ENCODE measurements at places on chromosomes 2 and 18.

DNA sequence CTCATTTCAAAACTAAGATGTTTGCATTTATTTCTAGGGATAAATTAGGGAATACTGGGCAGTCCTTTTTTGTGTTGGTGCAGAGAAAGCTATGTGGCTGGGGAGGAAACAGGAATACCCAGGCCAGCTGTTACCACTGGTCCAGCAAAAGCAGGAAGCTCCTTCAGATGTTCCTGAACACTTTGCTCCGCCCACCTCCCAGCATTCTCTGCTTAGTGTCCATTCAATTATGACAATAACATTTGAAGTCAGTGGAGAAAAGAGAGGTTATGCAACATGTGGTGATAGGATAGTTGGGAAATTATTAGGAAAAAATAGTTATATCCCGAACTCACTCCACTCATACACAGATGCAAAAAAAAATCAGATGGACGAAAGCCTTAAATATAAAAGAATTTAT lies 22.1 kb upstream of the ARPC2 start:
- H3K4me3 ChIP-seq = no peak overlapping the region
- no peaks in the 10 kb centered on the region for H3K36me3 ChIP-seq
- H3K4me1 ChIP-seq = no peaks in the 10 kb centered on the region
- DNase-seq = no peak

DNA sequence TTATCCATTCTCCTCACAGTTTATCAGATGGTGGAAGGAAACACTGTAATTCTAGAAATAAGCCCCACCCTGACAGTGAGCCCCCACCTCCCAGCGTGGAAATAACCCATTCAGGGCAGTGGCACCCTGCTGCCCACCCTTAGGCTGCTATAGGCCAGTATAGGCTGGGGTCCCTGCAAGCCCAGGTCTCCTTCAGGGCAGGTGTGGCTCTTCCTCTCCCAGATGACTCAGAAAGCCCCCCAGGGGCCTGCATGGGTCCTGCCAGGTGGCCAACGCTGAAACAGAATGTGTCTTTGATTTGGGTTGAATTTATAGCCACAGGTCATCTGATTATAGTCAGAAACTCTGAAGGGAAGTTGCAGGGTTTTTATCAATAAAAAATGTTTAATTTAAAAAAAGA lies 136.4 kb downstream of the SH3RF3 start:
- no peaks in the 10 kb centered on the region for H3K4me1 ChIP-seq
- H3K27ac ChIP-seq = no peak overlapping the region
- no peaks in the 10 kb centered on the region for H3K36me3 ChIP-seq
- H3K4me3 ChIP-seq = no peak overlapping the region
- no peaks in the 10 kb centered on the region for H3K27me3 ChIP-seq

GRCh38 chr2:158009399-158009798 lies 92.3 kb upstream of the UPP2 start:
- no peak overlapping the region for H3K4me3 ChIP-seq
- DNase-seq = no peak
- no peaks in the 10 kb centered on the region for H3K27me3 ChIP-seq

DNA sequence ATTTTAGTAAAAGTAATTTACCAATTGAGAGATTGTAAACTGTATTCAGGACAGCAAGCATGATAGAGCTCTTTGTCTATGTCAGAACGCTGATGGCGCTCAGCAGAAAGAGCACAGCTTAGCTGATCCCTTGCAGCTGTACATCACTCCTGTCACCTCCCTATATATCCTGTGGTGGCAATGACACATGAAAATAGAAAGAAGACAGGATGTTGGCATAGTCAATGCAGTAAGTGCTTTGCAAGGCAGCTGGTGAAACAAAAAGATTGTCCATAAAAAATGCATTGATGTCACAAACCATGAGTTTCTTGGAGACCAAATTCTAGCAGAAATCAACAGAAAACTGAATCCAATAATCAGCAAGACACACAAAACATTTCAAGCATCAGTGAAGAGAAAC lies 221.5 kb downstream of the RIT2 start:
- H3K27ac ChIP-seq = no peak overlapping the region
- no peaks in the 10 kb centered on the region for H3K4me1 ChIP-seq
- H3K36me3 ChIP-seq = no peaks in the 10 kb centered on the region
- H3K27me3 ChIP-seq = no peaks in the 10 kb centered on the region
- no peak for DNase-seq
- H3K4me3 ChIP-seq = no peak overlapping the region

GRCh38 chr2:152588998-152589397 lies 128.3 kb downstream of the PRPF40A start:
- H3K36me3 ChIP-seq = no peaks in the 10 kb centered on the region
- H3K27ac ChIP-seq = no peak overlapping the region
- H3K27me3 ChIP-seq = no peaks in the 10 kb centered on the region
- no peak overlapping the region for H3K4me3 ChIP-seq

DNA sequence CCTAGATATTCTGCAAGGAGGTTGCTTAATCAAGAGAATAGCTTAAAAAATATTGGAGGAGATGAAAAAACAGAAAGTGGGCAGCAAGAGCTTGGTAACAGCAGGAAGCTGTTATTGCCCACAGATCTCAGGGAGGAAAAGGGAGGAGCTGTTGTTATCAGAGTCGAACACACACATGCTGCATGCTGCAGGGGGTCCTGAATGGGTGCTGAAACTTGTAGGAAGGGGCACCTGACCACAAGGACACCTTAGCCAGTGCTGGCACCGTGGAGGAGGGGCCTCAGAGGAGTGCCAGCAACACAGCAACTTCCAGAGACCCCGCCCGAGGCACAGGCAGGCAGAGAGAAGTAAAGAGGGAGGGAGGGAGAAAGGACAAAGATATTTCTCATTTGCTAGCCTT lies 332.9 kb downstream of the SOCS6 start:
- H3K36me3 ChIP-seq = no peaks in the 10 kb centered on the region
- H3K27me3 ChIP-seq = no peaks in the 10 kb centered on the region
- H3K4me1 ChIP-seq = no peaks in the 10 kb centered on the region
- H3K4me3 ChIP-seq = no peak overlapping the region

GRCh38 chr2:39202639-39203369 lies 41.0 kb downstream of the CDKL4 start:
- H3K4me3 ChIP-seq = no peak overlapping the region
- no peak overlapping the region for H3K27ac ChIP-seq
- no peaks in the 10 kb centered on the region for H3K4me1 ChIP-seq
- no peaks in the 10 kb centered on the region for H3K27me3 ChIP-seq
- no peak for DNase-seq
- no peaks in the 10 kb centered on the region for H3K36me3 ChIP-seq

DNA sequence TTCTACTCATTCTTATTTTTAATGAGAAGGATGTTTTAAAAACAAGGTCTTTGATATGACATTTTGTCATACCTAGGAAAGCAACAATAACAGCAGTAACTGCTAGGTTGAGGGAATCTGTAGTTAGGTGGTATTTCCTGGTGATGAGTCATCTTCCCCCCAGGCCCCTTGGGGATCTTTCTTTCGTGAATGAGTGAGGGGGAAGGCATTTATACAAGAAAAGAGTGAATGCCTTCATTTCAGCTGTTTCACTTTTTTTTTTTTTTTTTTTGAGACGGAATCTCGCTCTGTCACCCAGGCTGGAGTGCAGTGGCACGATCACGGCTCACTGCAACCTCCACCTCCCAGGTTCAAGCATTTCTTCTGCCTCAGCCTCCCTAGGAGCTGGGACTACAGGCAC lies 108.6 kb downstream of the MAP4K4 start:
- no peak overlapping the region for H3K4me3 ChIP-seq
- H3K4me1 ChIP-seq = peaks cover 5% of the 10 kb centered on the region
- peak overlapping the region; percentile 56 for H3K27ac ChIP-seq
- H3K27me3 ChIP-seq = no peaks in the 10 kb centered on the region
- DNase-seq = no peak

- H3K4me3 ChIP-seq = no peak overlapping the region
- H3K27me3 ChIP-seq = no peaks in the 10 kb centered on the region
- no peaks in the 10 kb centered on the region for H3K36me3 ChIP-seq
- peaks cover 7% of the 10 kb centered on the region for H3K4me1 ChIP-seq
These were observed 34.2 kb downstream of the MYO7B start for GRCh38 chr2:127569666-127570065.

GRCh38 chr2:43082903-43083677 lies 143.3 kb downstream of the ZFP36L2 start:
- peak overlapping the region; percentile 93 for H3K27ac ChIP-seq
- H3K36me3 ChIP-seq = no peaks in the 10 kb centered on the region
- no peak overlapping the region for H3K4me3 ChIP-seq
- DNase-seq = peak; percentile 56
- H3K4me1 ChIP-seq = peaks cover 26% of the 10 kb centered on the region

DNA sequence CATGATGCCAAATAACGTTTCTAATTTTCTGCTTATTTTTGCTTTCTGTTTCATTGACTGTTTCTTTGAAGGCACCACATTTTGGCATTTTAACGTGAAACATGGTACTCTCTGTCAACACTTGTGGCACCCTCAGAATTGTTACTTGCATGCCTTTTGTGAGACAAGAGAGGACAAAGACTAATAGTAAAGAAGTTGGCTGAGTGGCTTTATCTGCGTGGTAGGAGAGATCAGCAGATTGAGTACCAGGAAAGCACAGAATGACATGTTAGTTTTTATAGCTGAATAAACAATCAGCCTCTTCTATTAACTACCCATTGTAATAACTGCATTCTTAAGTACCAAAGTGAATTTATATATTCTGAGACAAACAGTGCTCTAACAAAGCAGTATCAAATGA lies 8.6 kb downstream of the ZNF638 start:
- DNase-seq = no peak
- no peaks in the 10 kb centered on the region for H3K36me3 ChIP-seq
- no peak overlapping the region for H3K4me3 ChIP-seq
- H3K27ac ChIP-seq = no peak overlapping the region

DNA sequence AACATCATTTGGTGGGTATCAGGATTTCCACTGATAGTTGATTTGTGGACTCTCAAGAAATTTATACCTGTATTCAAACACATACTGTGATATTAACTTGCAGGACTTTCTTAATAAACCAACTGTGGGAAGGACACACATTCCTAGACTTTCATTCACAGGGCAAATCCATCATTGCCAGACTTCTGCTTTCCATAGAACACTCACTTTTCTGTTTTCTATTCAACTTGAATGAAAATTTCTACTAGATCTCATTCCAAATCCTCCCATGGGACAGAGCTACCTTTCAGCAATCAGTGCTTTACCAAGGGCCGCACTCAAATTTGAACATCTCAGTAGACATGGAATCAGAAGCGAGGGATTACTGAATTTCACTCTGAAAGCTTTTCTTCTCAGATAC lies 612.5 kb downstream of the IRS1 start:
- no peaks in the 10 kb centered on the region for H3K27me3 ChIP-seq
- DNase-seq = no peak
- peaks cover 19% of the 10 kb centered on the region for H3K4me1 ChIP-seq
- no peak overlapping the region for H3K4me3 ChIP-seq

DNA sequence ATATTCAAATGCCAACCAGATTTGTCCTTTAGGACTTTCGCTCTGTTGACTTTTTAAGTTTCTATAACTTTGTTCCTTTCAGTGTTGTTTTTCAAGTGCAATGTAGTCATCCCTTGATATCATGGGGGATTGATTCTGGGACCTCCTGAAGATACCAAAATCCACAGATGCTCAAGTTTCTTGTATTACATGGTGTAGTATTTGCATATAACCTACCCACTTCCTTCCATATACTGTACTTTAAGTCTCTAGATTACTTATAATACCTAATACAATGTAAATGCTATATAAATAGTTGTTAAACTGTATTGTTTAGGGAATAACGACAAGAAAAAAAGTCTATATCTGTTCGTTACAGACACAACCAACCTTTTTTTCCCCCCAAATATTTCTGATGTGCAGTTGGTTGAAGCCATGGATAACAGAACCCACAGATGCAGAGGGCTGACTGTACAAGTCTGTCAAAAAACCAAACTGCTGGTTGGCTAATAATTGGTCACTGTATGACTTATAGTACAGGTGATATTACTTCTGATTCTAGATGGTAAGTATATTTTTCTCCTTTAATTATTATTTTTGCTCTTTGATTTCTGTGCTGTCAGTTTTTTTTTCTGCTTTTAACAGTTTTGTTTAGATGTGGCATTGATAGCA lies 201.7 kb upstream of the STON1 start:
- H3K27me3 ChIP-seq = no peaks in the 10 kb centered on the region
- H3K4me3 ChIP-seq = no peak overlapping the region
- no peak for DNase-seq
- no peak overlapping the region for H3K27ac ChIP-seq
- H3K4me1 ChIP-seq = no peaks in the 10 kb centered on the region

- no peak overlapping the region for H3K4me3 ChIP-seq
- no peaks in the 10 kb centered on the region for H3K27me3 ChIP-seq
- no peak for DNase-seq
- peaks cover 8% of the 10 kb centered on the region for H3K4me1 ChIP-seq
- no peak overlapping the region for H3K27ac ChIP-seq
- H3K36me3 ChIP-seq = no peaks in the 10 kb centered on the region
These were observed 4.7 kb downstream of the EEF1B2 start for GRCh38 chr2:206164261-206164862.

GRCh38 chr2:108916796-108917421 lies 72.1 kb downstream of the EDAR start:
- no peak overlapping the region for H3K27ac ChIP-seq
- no peaks in the 10 kb centered on the region for H3K4me1 ChIP-seq
- no peaks in the 10 kb centered on the region for H3K27me3 ChIP-seq
- H3K4me3 ChIP-seq = no peak overlapping the region
- DNase-seq = no peak

DNA sequence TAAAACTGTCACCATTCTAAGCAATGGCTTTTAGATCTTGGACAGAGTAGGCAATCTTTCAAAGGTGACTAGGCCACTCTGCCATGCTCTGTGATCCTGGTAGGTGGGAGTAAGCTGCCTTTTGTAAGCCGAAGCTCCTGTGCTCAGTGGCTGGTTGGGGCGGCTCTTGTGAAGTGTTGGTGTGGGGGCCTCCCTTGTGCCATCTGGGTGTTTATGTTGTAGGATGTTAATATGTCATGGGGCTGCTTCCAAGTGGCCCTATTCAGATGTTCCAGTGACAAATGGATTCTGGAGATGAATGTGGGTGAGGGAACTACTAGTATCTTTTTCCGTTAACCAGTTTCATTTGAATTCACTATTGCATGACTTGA lies 116.8 kb upstream of the SPRED2 start:
- no peak for DNase-seq
- no peaks in the 10 kb centered on the region for H3K4me1 ChIP-seq
- no peaks in the 10 kb centered on the region for H3K27me3 ChIP-seq

- DNase-seq = no peak
- H3K27me3 ChIP-seq = no peaks in the 10 kb centered on the region
- no peak overlapping the region for H3K4me3 ChIP-seq
- H3K4me1 ChIP-seq = no peaks in the 10 kb centered on the region
- H3K27ac ChIP-seq = peak overlapping the region; percentile 84
- H3K36me3 ChIP-seq = no peaks in the 10 kb centered on the region
These were observed 2.0 kb upstream of the TBC1D8 start for GRCh38 chr2:101153077-101153707.

DNA sequence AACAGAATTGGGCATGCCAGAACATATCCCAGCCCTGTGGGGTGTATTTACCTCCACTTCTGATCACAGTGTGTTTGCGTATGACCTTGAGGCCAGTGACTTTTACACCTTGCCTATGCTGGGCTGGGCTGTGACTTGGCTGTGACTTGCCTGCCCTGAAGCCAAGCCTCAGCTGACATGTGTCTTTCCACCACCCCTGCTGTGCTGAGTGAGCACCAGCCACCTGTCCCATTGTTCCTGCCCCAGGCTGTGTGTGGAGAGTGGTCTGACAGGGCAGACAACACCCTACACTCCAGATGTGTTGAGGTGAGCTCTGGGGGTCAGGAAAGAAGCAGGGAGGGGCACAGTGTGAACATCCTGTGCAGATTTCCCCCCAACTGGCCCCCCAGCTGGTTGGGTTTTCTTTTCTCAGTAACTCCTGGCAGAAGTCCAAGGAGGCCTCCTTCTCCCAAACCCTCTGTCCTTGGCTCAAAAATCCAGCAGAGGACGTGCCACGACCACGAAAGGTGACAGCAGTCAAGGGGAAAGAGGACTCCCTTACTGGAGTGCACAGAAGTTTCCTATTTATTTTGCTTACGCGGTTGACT lies 5.1 kb upstream of the STEAP3 start:
- no peaks in the 10 kb centered on the region for H3K27me3 ChIP-seq
- H3K27ac ChIP-seq = no peak overlapping the region
- H3K4me3 ChIP-seq = no peak overlapping the region
- no peak for DNase-seq
- no peaks in the 10 kb centered on the region for H3K36me3 ChIP-seq
